ENCODE measurements at places on chromosomes 6 and 20.

DNA sequence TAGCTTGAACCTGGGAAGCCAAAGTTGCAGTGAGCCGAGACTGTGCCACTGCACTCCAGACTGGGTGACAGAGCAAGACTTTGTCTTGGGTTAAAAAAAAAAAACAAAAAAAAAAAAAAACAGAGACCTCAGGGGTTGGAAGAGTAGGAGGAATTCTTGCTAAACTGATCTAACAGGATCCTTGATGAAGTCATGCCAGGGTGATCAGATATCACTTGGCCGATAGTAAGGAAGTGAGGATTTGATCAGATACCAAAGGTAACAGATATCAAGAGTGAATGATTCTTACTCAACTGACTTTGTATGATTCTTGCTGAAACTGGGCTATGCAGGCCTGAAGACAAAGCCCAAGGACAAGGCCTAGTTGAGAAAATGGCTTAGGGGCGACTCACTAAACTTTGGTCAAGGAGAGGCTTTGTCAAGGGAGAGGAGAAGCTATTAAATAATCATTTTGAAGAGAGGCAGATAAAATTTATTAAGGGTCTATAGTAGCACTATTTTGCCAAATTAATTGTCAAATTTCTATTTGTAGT is 624.7 kb downstream of the UTRN start:
- no peak for DNase-seq

DNA sequence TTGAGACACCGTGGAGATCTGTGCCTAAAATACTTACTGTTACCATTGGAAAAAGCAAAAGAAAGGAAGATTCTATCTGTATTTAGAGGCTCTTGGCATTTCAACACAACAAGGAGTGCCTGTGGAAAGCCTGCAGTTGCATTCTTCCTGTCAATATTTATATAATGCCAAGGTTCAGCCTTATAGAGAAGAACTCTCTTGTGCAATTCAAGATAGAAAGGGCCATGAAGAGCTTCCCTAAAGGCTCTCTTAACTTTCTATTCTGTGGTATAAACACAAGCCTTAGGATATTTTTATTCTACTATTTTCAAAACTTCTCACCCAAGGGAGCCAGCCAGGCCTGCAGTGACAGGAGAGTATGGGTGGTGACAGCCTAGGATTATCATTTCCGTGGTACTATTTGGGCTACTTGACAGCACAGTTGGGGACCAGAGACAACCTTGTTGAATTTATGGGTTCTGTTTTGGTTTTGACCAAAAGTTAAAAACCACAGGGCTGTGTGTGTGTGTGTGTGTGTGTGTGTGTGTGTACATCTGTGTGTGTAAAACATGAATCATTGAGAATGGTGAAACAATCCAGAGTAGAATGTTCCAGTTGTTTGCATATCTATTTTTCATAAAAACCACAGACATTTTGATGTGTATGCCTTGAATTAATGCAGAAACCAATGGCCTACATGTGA is 700.9 kb upstream of the SLC35B3 start:
- no peak for DNase-seq

GRCh38 chr6:33772082-33772830 is 16.7 kb downstream of the LEMD2 start:
- DNase-seq: no peak

DNA sequence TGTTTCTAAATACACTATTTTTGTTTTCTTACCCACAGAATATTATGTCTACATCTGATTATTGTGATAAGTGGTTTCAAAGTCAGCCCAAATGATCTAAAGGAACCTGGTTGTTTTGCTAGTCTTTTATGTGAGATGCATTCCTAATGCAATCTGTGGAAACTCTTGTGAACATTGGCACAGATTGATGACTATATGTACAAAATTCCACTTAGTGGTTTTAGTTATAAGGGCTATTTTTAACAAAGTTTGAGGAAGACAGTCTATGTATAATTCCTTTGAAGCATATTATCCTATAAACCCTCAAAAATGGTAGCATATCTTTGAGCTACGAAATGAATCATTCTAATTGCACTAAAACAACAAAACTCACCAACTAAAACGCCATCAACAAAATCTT is 140.9 kb downstream of the GRIK2 start:
- DNase-seq: no peak

GRCh38 chr6:136607204-136607931 is 57.1 kb upstream of the MAP7 start:
- DNase-seq: no peak

GRCh38 chr6:20286968-20287565 is 74.8 kb upstream of the MBOAT1 start:
- no peak for DNase-seq

DNA sequence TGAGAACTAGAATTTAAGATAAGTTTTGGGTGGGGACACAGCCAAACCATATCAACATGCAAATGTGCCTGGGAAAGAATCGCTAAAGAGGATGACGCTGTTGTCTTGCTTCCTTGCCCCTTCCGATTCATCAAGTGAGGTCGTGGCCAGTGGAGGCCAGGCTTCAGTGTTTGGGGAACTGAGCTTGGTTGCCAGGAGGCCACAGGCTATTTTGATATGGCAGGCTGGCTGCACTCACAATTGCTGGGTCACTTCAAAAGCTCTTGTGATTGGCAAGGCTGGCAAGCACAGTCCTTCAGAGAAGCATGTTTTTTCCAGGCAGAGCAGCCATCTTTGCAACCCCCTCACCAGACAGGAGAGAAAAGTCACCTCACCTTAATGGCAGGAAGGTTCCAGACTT is 45.8 kb downstream of the SAMD5 start:
- no peak for DNase-seq

DNA sequence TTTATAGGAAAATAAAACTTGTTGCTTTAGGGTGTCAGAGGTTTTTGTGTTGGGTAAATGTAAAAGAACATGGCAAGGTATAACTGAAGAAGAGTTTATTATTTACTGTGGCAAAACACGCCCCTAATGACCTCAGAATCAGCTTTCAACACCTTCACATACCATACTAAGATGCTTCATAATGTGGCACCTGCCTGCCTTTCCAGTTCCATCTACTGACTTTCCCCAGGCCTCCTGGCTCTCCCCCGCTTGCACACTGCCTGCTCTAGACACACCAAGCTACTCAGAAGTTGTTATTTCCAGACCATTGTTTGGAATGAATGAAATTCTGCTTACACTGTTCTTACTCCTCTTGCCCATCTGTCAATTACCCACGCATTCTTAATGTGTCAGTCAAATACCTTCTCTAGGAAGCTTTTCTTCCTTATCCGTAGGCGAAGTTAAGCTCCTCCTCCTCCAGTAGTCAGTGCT is 1.8 kb downstream of the TIAM2 start:
- no peak for DNase-seq
